ENCODE measurements at places on chromosomes 4 and X.

GRCh38 chr4:183344523-183345255 is 22.5 kb upstream of the CLDN24 start:
- DNase-seq: no peak

GRCh38 chrX:134971926-134972325 is 18.9 kb upstream of the SMIM10 start:
- DNase-seq: peak; percentile 3

GRCh38 chrX:30010471-30010870 is 204.9 kb upstream of the MAGEB2 start:
- DNase-seq: no peak

GRCh38 chr4:39702716-39703115 is 4.8 kb downstream of the UBE2K start:
- DNase-seq: no peak

- peak; percentile 71 for DNase-seq
Measured at GRCh38 chr4:80225595-80225994, 28.3 kb downstream of the PRDM8 start.

- DNase-seq: no peak
Measured at GRCh38 chr4:151000747-151001429, 14.2 kb downstream of the LRBA start.
